ENCODE measurements at places on chromosomes 2 and 18. TPM values are rescaled to one million over a fixed set of nuclear protein-coding genes. Genes with fewer than 3 reads are reported as not detected.

The ASIC4 gene
- total RNA-seq, result 0.53 TPM

- no peaks in the 10 kb centered on the region for H3K36me3 ChIP-seq
- no peak overlapping the region for H3K27ac ChIP-seq
- H3K4me1 ChIP-seq, result peaks cover 18% of the 10 kb centered on the region
- DNase-seq, result peak; percentile 18
These were observed 135.5 kb downstream of the GLI2 start for GRCh38 chr2:120871016-120871635.

GRCh38 chr2:48397281-48397680 lies 132.7 kb upstream of the STON1 start:
- no peak for DNase-seq
- H3K27me3 ChIP-seq, result no peaks in the 10 kb centered on the region
- no peaks in the 10 kb centered on the region for H3K36me3 ChIP-seq

The ARL5A gene
- total RNA-seq, result 52.3 TPM

- no peak overlapping the region for H3K4me3 ChIP-seq
- H3K4me1 ChIP-seq, result no peaks in the 10 kb centered on the region
- no peaks in the 10 kb centered on the region for H3K27me3 ChIP-seq
- H3K36me3 ChIP-seq, result no peaks in the 10 kb centered on the region
These were observed 121.9 kb upstream of the GATA6 start for GRCh38 chr18:22047485-22047884.

DNA sequence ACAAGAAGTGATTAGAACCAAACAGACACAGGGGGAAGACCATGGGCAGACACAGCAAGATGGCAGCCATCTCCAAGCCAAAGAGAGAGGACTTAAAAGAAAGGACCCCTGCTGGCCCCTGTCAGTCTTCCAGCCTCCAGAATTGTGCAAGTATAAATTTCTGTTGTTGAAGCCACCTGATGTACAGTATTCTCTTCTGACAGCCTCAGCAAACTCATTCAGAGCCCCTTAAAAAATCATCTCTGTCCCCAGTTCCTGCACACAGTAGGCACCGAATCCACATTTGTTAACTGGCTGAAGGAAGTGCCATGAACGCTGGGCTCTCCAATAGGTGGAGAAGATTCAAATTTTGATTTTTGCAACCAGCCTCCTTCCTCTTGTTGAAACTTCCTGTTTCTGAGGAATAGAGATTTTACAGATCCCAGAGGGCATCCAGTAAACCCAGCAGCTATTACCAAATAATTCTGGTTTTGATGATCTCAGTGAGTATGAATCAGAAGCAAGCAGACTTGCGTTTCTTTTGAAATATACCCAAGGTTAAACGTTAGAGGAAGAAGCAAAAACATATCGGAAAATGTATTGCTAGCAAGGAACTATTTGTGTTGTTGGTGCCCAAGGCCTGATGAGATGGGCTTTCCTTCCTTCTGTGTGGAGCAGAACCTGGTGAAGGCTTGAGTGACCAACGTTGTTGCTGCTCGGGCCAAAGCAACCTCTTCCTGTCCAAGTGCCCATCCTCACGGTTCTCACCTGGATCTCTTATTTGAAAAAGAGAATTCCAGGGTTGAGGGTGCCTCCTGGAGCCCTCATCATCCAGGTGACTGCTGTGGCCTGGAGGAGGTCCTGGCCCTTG lies 47.7 kb upstream of the PLB1 start:
- H3K36me3 ChIP-seq, result no peaks in the 10 kb centered on the region
- DNase-seq, result no peak
- H3K27ac ChIP-seq, result peak overlapping the region; percentile 41
- H3K27me3 ChIP-seq, result no peaks in the 10 kb centered on the region
- peaks cover 24% of the 10 kb centered on the region for H3K4me1 ChIP-seq
- H3K4me3 ChIP-seq, result no peak overlapping the region

DNA sequence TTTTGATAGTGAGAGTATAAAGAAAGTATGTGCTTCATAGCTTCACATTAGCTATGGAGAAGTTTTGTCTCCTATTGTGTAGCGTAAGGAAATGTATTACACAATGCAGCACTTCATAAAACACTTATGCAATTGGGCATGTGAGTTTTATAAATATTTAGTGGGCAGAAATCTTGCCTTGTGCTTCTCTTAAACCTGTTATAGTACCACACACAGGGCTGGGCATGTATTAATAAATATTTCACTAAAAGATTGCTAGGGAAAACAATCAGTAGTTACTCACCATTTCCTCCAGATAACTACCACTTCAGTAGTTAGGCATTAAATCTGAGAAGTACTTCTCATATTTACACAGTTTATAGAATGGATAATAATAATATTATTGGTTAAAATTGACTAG lies 1080.8 kb upstream of the PIK3C3 start:
- no peak overlapping the region for H3K27ac ChIP-seq
- DNase-seq, result no peak
- no peaks in the 10 kb centered on the region for H3K36me3 ChIP-seq
- H3K4me3 ChIP-seq, result no peak overlapping the region

The ATP5MC3 gene
- total RNA-seq, result 133 TPM

DNA sequence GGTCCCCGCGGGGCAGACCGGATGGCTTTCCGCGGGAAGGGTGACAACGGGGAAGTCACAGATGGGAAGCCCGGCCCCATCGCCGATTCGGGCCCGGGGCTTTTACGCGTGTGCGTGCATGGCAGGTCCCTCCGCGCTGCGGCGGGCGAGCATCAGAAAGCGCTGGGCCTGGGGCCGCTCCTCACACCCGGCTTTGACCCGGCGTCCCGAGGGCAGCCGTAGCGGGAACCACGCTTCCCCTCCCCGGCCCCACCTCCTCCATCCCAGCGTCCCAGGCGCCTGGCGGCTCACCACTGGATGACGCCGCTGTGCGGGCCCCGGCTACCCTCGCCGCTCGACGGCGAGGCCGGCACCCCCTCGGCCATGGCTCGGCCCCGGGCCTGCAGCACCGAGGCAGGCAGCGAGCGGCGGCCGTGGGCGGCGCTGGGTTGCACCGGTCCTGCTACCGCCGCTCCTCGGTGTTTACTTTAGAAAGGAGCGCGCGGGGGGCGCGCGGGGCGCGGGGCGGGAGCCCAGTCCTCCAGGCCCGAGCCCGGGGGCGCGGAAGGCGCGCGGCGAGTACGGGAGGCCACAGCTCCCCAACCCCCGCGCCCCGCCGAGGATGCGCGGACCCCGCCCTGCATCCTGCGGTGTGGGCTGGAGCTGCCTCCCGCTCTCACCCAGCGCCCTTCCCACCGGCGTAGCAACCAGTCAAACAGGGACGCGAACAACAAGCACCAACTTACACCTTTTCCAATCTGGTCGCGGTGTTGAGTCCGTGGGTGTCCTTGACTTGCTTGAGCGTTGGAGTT lies 806 bp downstream of the RFX8 start:
- DNase-seq, result peak; percentile 53
- peak overlapping the region; percentile 73 for H3K27ac ChIP-seq
- peaks cover 27% of the 10 kb centered on the region for H3K27me3 ChIP-seq
- peaks cover 11% of the 10 kb centered on the region for H3K4me1 ChIP-seq

DNA sequence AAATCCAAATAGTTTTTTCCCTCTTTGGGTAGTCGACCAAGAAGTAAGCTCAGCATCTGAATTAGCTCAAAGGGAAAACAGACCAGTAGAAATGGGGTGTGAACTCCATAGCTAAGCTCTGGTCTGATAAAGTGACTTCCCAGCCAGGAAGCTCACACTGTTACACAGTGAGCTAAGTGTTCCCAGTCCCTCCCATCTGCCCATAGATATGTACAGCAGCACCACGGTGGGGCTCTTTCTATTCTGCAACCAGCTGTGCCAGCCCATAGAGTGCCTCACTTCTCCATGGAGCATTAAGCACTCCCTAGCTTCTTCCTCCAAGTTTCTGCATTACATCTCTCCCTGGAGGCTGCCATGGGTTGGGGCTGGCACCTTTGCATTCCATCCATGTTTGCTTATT lies 27.6 kb upstream of the NEMP2 start:
- H3K4me3 ChIP-seq, result no peak overlapping the region
- no peak overlapping the region for H3K27ac ChIP-seq
- DNase-seq, result no peak
- no peaks in the 10 kb centered on the region for H3K36me3 ChIP-seq

GRCh38 chr2:38991899-38992298 lies 102.2 kb downstream of the ARHGEF33 start:
- H3K27ac ChIP-seq, result no peak overlapping the region
- H3K36me3 ChIP-seq, result peaks cover 84% of the 10 kb centered on the region
- DNase-seq, result no peak

GRCh38 chr2:67260343-67261277 lies 136.5 kb upstream of the ETAA1 start:
- no peaks in the 10 kb centered on the region for H3K4me1 ChIP-seq
- no peaks in the 10 kb centered on the region for H3K36me3 ChIP-seq
- H3K4me3 ChIP-seq, result no peak overlapping the region
- no peaks in the 10 kb centered on the region for H3K27me3 ChIP-seq
- H3K27ac ChIP-seq, result peak overlapping the region; percentile 71

DNA sequence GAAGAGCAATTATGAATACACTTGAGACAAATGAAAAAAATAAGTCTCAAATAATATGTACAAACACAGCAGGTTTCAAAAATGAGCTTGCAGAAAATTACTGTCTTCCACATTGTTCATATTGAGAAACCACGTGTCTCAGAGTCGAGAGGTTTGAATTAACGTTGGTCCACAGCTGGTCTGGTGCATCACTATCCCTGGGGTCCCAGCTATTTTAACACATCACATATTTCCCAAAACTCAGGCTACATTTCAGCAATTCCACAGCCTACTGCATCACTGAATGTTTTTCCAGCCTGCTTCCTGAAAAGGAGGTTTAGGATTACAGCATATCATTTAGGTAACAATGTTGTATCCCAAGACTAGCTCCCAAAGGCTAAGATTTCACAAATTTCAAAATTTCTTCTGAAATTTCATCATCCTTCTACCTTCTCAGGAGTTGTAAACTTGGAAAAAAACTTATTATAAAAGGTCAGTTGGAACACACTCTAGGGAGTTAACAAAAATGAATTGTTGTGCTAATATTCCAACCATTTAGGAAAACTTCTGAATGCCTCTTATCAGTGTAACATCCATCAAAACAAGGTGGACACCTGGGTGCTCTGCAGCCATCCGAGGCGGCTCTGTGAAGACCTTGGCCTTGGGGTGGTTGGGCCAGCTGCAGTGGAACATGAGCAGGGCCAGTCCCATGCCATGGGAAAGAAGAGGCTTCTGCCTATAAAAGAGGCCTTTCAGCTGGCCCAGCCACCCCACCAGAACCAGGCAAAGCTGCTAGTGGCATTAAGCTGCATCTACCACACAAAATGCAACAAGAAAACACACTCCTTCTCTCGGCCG lies 198.1 kb upstream of the RBBP8 start:
- H3K4me1 ChIP-seq, result no peaks in the 10 kb centered on the region
- no peaks in the 10 kb centered on the region for H3K36me3 ChIP-seq
- no peak for DNase-seq
- H3K27ac ChIP-seq, result no peak overlapping the region
- H3K4me3 ChIP-seq, result no peak overlapping the region

GRCh38 chr2:142052220-142052863 lies 78.5 kb downstream of the LRP1B start:
- no peak for DNase-seq
- H3K27ac ChIP-seq, result no peak overlapping the region
- no peaks in the 10 kb centered on the region for H3K36me3 ChIP-seq
- H3K27me3 ChIP-seq, result no peaks in the 10 kb centered on the region

The OXER1 gene
- total RNA-seq, result 1.9 TPM

GRCh38 chr2:211996857-211997256 lies 541.7 kb downstream of the ERBB4 start:
- no peaks in the 10 kb centered on the region for H3K27me3 ChIP-seq
- H3K27ac ChIP-seq, result no peak overlapping the region
- H3K36me3 ChIP-seq, result no peaks in the 10 kb centered on the region
- H3K4me3 ChIP-seq, result no peak overlapping the region
- no peak for DNase-seq

The HOXD8 gene
- 2.3 TPM for total RNA-seq

The ARHGAP15 gene
- 18.5 TPM for total RNA-seq

DNA sequence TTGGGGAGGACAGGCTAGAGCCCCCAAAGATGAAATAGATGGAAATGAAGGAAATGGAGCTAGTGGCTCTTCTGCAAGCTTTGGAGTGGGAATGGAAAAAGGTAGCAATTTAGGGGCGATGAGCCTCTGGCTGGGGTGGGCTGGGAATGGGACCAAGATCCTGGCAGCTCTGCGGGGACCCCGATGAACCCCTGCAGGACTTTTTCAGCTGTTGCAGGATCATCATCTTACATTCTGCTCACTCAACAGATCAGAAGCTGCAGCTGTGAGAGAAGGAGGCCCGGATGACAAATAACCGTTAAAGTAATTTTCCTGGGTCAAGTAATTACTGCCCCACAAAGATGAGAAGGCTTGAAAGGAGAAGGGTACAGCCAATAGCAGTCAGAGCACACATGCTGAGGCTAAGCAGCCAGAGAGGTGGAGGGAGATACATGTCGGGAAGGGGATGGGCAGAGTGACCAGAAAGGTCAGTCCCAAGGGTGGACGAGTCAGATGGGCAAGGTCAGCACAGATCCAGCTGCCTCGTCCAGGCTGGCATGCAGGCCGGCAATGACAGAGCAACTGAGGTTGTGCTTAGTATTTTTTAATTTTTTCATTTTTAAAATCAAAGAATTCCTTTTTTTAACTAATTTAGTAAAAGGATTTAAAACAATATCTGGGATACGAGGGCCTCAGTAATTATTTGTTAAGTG lies 245.0 kb upstream of the RAB6C start:
- H3K4me1 ChIP-seq, result no peaks in the 10 kb centered on the region
- DNase-seq, result no peak
- no peaks in the 10 kb centered on the region for H3K36me3 ChIP-seq
- no peaks in the 10 kb centered on the region for H3K27me3 ChIP-seq

The SNED1 gene
- 36.2 TPM for total RNA-seq

The UGT1A10 gene
- not detected for total RNA-seq

GRCh38 chr18:12231040-12231882 lies 22.9 kb upstream of the CIDEA start:
- DNase-seq, result no peak
- no peaks in the 10 kb centered on the region for H3K4me1 ChIP-seq
- H3K36me3 ChIP-seq, result no peaks in the 10 kb centered on the region
- H3K4me3 ChIP-seq, result no peak overlapping the region
- H3K27ac ChIP-seq, result no peak overlapping the region
- H3K27me3 ChIP-seq, result no peaks in the 10 kb centered on the region

DNA sequence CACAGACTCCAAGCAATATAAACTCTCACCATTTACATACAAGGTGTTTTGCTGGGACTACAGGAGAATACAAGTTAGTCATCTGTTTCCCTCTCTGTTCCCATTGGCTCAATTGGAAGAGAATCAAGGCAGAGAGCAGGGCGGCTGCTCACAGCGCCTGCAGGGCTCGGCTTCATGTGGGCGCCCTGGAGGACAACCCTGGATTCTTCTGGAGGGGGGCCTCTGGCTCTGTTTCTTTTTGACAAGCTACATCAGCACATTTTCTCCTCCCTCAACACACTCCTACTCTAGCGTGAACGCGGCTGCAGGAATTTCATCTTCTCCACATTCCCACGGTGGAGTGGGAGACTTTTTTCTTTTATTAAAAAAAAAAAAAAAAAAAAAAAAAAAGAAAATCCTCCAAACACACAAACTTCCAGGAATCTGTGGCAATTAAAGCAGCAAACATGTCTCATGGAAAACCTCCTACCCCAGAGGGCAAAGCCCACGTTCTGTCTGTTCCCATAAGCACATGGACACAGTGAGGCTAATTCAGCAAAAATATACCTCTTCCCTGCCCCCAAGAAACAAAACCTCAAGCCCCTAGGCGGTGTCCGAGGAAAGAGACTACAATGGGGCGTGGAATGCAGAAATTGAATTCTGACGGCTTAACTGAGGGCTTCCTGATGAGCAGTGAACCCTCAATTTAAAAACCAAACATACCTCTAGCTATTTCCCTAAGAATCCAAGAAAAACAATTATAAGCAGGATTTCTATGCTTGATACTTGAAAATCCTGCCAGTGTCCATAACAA lies 50.6 kb downstream of the PARD6G start:
- H3K4me3 ChIP-seq, result no peak overlapping the region
- DNase-seq, result no peak
- no peaks in the 10 kb centered on the region for H3K4me1 ChIP-seq
- H3K27me3 ChIP-seq, result no peaks in the 10 kb centered on the region
- no peaks in the 10 kb centered on the region for H3K36me3 ChIP-seq

Data from lower lobe of right lung (tissue), 2 donors.